ENCODE measurements at places on chromosomes 5 and 9. TPM values are rescaled to one million over a fixed set of nuclear protein-coding genes. Genes with fewer than 3 reads are reported as not detected.

GRCh38 chr5:16585041-16585667 is 31.6 kb downstream of the RETREG1 start:
- no peak for DNase-seq

DNA sequence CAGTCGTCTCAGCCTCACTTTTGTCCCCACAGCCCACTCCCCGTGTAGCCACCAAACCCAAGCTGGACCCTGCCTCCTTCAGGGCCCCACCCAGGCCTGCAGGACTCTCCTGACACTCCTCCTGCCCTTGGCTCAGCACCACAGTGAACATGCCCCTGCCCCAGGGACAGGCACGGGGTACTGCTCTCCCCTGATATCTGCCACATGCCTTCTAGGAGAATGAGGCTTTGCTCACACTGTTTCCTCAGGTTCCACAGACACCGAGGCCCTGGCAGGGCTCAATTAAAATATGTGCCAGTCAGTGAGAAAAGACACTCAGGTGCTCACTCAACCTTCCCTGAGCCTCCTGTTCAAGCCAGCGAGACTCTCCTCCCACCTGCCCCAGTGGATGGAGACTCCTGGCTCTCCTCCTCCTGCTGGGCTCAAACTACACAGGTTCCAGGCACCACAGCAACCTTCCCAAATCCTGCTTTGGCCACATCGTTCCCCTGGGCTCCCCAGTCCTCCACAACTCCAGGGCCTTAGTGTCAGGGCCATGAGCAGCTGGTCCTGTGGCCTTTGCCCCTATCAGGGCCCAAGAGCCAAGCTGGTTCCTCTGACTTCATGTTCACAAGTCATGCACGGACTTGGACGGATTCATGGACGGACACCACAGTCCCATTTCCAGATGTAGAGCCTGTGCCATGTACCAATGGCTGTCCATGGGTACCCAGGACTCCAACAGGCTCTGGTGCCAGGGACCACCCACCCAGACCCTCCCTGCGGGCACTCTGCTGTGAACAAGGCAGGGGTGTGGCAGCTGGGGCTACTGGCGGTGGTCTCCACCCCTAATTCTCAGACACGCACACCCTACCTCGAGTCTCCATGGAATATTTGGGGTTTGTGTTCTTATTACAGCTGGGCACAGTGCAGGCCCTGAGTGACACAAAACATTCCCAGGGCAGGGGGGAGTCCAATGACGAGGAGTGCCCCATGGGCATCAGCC is 36.6 kb downstream of the BICD2 start:
- DNase-seq = peak; percentile 14

- DNase-seq = no peak
These were observed 11.8 kb downstream of the DEPDC1B start for GRCh38 chr5:60687927-60688720.

DNA sequence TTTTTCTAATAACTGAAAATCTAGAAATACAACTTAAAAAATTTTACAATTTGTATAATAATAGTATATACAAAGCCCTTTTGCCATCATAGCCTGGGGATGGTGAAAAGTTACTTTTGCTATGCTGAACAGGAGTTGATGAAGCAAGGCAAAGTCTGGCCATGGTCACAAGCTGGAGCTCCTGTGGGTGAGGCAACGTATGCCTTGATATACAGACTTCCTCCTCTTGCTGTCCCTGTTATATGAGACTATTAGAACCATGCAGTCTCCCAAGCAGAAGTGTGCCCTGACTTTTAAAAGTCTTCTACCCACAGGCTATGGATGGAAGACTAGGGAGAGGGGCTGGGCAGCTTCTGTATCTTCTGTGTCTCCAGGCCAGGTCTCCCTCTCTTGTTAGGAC is 15.7 kb downstream of the FAM151B start:
- DNase-seq = no peak

DNA sequence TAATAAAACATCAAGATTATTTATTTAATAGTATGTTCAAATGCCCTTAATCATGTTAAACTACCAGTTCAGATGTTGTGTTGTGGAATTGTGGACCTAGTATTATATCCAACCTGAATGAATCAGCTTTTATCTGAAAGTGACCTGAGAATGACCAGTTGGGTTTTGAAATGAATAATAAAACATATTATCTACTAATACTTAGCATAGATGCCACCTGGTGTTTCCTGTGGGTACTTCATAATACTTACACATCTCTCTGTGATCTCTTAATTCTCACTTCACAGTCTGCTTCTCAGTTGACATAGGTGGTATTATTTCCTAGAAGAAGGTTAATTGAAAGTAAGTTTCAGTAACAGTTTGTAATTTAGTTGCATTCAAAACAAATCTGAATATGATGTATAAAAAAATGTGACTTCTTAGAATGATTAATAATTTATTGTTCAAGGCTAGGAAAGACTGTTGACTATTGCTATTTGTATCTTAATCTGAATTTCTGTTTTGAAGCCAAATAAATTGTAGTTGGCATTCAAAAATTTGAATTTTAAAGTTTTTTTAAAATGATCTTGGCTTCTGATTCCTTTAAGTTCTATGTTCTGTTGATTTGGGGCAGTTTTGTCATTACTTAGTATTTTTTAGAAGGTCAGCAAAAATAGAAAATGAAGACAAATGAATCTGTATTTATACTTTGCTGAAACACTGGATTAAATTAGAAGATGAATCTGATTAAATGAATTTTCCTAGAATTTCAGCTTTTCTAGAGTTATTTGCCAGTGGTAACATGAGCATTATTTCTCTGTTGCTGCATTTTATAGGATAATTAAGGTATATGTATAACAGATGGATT is 48.2 kb downstream of the KIF2A start:
- no peak for DNase-seq

AQP7 gene
- 0.55 TPM for total RNA-seq

TSSK1B gene
- not detected for total RNA-seq

TSLP gene
- total RNA-seq = 0.15 TPM

APC gene
- total RNA-seq = 21.9 TPM

MARVELD2 gene
- 0.18 TPM for total RNA-seq

RNF208 gene
- 2.5 TPM for total RNA-seq

IFNK gene
- total RNA-seq = not detected
